ENCODE measurements at places on chromosomes 4 and X. TPM values are rescaled to one million over a fixed set of nuclear protein-coding genes. Genes with fewer than 3 reads are reported as not detected.

Gene AFM
- total RNA-seq = not detected

Gene P2RY8
- not detected for total RNA-seq

Gene CBLL2
- total RNA-seq = not detected

Gene SPOCK3
- not detected for total RNA-seq

Gene WAS
- total RNA-seq = not detected

Gene SCFD2
- total RNA-seq = 25.1 TPM

Gene REPS2
- 1.6 TPM for total RNA-seq

Gene MTTP
- total RNA-seq = not detected

Measured in vein endothelial cell (primary cell).